T-helper 17 cell (primary cell): ENCODE measurements at places on chromosomes 6 and 20. TPM values are rescaled to one million over a fixed set of nuclear protein-coding genes. Genes with fewer than 3 reads are reported as not detected.

- DNase-seq, result peak; percentile 8
- H3K4me1 ChIP-seq, result peaks cover 31% of the 10 kb centered on the region
- H3K27ac ChIP-seq, result peak overlapping the region; percentile 93
Observed at GRCh38 chr6:90175627-90176538, 120.8 kb downstream of the BACH2 start.

IP6K3 gene
- total RNA-seq, result not detected

GJA1 gene
- not detected for total RNA-seq

DNA sequence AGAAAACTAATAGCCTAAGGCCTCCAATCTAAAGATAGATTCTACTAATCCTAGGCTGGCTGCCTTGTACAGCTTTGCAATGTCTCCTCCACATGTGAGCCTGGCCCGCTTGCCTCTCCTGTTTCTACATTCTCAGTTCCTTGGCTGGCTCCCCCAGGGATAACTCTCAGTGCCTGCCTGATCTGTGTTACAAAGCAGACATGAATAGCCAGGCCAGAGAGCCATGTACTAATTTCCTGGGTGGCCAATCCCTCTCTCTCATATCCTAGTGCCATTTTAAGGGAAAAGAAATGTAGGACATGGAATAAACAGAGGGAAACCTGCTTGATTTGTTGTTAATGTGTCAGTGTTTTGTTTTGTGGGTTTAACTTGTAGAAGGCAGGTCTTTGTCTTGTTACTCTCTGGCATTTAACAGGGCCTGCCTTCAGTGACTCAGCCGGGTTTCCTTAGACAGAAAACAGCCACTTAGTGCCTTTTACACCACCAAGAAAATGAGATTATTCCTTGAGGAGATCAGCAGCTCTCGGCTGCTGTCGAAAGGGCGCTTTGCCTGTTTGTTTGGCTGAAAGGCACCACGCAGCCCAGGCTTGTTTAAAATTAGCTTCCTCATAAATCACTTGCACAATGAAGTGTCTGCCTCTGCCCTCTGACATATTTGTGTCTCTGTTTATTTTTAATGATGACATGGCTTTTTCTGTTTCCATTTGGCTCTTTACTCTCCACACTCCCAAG, 702.7 kb downstream of the MAFB start:
- H3K4me1 ChIP-seq, result no peaks in the 10 kb centered on the region
- no peaks in the 10 kb centered on the region for H3K27me3 ChIP-seq
- DNase-seq, result no peak
- H3K27ac ChIP-seq, result no peak overlapping the region
- no peak overlapping the region for H3K4me3 ChIP-seq

DNA sequence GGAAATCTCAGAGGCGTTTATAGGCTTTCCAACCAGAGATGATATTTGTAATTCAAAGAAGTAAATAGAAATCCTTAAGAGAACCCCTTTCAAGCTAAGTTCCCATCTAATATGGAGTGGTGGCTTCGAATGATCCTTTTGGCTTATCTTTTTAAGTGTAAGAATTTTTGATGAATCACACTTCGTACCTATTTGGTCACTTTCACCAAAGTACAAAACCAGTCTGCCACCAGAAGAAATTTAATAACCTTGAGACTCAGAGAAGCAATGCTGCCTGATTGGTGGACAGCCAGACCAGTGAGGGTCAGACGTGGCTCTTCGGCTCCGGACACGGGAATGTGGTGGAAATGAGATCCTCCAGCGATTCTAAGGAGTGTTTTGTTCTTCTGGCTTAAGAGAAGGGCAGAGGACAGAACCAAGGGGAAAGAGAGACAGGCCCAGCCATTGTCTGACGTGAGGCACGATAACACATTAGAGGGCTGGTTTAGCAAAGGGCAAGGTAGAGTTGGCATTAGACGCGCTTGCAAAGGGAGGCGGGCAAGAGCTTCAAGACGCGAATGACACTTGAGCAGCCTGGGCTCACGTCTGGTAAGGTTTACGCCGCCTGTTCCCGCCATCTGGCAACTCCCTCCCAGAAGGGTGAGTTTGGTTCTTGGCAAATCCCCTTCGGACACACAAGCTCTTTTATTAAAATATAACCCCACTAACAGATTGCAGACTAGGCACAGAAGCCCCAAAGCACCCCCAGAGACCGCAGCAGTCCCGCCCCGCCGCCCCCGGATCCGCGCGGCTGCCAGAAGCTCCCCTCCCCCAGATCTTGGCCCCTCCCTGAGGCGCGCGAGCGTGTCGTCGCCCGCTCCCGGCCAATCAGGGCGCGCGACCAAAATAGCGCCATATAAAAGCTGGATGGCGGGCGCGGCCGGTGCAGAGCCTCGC, 50.0 kb upstream of the EZR start:
- H3K4me1 ChIP-seq, result peaks cover 18% of the 10 kb centered on the region
- peak overlapping the region; percentile 99 for H3K27ac ChIP-seq
- H3K4me3 ChIP-seq, result peak overlapping the region; percentile 87
- H3K27me3 ChIP-seq, result no peaks in the 10 kb centered on the region

DNA sequence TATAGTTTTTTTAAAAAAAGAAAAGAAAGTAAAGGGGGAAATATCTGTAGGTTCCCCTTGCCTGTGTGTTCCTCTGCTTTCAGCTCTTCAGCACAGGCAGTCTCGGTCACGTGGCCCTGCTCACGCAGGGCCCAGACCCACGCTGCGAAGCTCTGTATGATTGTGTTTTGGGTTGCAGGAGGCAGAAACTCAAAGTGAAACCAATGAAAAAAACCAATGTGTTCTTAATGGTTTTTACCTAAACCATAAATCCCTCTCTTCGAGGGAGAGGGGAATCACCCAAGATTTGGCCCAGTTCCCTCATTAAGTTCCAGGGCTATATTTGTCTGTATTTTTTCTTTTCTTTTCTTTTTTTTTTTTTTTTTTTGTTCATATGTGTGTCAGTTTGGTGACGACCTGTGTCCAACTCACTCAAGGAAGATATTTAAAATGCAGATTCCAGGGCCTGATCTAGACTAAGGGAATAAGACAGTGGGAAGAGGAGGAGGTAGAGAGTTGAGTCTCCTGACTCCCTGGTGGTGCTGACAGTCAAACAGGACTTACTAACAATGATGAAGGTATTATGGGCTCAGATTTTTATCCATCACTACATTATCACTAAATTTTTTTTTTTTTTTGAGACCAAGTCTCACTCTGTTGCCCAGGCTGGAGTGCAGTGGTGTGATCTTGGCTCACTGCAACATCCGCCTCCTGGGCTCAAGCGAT, 33.8 kb upstream of the RREB1 start:
- H3K36me3 ChIP-seq, result no peaks in the 10 kb centered on the region
- peak overlapping the region; percentile 78 for H3K27ac ChIP-seq
- DNase-seq, result no peak
- peak overlapping the region; percentile 77 for H3K4me3 ChIP-seq
- H3K4me1 ChIP-seq, result peaks cover 10% of the 10 kb centered on the region

DNA sequence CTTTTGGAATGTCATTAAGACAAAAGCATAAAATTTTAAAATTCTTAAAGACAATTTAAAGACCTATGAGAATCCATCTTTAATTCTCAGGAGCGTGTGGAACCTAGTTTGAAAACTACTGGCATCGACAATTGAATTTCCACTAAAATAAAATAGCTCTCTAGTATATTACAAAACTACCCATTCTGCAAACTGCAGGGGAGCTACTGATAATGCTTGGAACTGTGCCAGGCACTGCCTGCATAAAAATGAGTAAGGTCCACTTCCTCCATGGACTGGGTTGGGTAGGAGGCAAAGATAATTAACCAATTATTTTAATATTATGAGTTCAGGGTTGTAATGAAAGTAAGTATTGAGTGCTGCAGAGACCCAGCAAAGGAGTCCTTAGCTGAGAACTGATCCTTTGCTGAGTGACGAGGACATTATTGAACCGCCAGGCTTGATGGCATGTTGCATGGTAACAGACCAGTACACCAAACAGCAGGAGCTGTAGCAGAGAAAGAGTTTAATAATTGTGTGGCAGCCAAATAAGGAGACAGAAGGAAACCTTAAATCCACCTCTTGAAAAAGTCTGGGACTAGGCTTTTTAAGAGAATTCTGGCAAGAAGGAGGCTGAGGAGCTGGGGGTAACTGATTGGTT, 261.3 kb downstream of the ESR1 start:
- no peak for DNase-seq
- no peak overlapping the region for H3K27ac ChIP-seq
- no peaks in the 10 kb centered on the region for H3K36me3 ChIP-seq
- H3K4me1 ChIP-seq, result peaks cover 2% of the 10 kb centered on the region

APCDD1L gene
- not detected for total RNA-seq

DNA sequence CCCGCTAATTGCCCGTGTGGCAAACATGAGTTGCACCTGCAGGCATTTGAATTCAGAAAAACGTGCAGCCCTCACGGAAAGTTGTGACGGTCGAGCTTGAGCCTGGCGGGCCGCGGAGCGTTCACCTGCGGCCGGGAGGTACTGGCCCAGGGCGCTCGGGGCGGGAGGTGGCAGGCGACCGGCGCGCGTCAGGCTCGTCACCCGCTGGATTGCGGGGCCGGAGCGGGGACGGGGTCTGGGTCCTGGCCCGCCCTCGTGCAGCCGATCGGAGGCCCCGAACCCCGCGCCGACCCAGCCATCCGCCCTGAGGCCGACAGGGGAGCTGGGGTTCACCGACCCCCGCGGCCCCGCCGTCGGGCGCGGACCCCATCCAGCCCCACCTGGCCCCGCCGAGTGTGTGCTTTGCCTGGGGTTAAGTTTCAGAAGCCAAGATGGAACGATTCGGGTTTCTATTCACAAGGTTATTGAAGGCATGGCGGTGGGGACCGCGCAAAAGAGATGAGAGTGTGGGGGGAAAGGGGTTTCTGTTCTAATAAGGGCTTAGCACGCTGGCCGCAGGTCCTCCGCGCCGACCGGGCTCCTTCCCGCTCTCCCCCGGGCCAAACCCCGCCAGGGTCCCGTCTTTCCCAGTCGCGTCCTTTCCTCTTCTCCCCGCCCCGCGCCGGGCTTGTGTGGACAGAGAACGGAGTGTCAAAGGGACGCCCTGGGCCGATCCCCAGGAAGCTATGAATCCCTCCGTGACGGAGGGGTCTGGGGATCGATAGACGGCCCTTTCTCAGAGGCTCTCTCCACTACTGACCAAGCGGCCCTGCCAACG, 1.6 kb upstream of the HEY2 start:
- H3K4me3 ChIP-seq, result peak overlapping the region; percentile 92
- peak; percentile 19 for DNase-seq
- peaks cover 53% of the 10 kb centered on the region for H3K27me3 ChIP-seq
- H3K27ac ChIP-seq, result no peak overlapping the region

- no peaks in the 10 kb centered on the region for H3K27me3 ChIP-seq
- no peak for DNase-seq
- H3K36me3 ChIP-seq, result no peaks in the 10 kb centered on the region
- peak overlapping the region; percentile 94 for H3K27ac ChIP-seq
Observed at GRCh38 chr20:48619126-48620101, 208.4 kb downstream of the PREX1 start.

- no peak for DNase-seq
- H3K27me3 ChIP-seq, result no peaks in the 10 kb centered on the region
- H3K27ac ChIP-seq, result no peak overlapping the region
- no peaks in the 10 kb centered on the region for H3K36me3 ChIP-seq
Observed at GRCh38 chr20:7147220-7147601, 379.7 kb downstream of the BMP2 start.

WFDC10B gene
- not detected for total RNA-seq

ANKRD66 gene
- total RNA-seq, result not detected

GRCh38 chr20:47392721-47393073, 36.2 kb upstream of the ZMYND8 start:
- DNase-seq, result no peak
- no peak overlapping the region for H3K27ac ChIP-seq
- peaks cover 2% of the 10 kb centered on the region for H3K4me1 ChIP-seq
- H3K4me3 ChIP-seq, result no peak overlapping the region
- H3K36me3 ChIP-seq, result no peaks in the 10 kb centered on the region
- H3K27me3 ChIP-seq, result no peaks in the 10 kb centered on the region

DNA sequence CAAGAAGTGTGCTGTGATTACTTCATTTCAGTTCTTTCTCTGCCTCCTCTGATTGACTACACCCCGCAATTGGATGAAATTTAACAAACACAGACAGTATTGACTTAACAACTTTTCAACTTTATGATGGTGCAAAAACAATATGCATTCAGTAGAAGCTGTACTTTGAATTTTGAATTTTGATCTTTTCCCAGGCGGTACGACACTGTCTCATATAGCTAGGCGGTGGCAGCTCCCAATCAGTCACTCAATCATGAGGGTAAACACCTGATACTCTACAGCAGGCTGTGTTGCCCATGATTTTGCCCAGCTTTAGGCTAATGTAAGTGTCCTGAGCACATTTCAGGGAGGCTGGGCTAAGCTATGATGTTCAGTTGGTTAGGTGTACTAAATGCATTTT, 47.6 kb upstream of the MYLIP start:
- DNase-seq, result no peak
- H3K36me3 ChIP-seq, result peaks cover 2% of the 10 kb centered on the region
- H3K4me3 ChIP-seq, result no peak overlapping the region
- H3K27ac ChIP-seq, result no peak overlapping the region
- no peaks in the 10 kb centered on the region for H3K27me3 ChIP-seq
- no peaks in the 10 kb centered on the region for H3K4me1 ChIP-seq

LRRC1 gene
- total RNA-seq, result 4.0 TPM

DNA sequence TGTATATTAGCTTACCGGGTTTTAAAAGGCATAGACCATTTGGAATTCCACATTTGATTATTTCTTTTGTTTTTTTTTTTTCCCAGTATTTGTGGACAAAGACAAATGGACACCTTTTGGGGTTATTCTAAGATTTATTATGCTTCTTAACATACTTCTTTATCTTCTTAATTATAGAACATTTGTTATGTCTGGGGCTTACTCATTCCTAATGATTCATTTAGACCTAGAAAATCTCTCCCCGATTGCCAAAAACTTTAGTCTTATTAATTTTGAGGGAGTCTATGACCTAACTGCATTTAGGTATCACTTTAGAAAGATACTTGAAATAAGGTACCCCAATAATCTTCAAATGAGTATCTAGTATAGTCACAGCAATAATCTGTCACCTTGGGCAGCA, 170.7 kb upstream of the PREP start:
- H3K36me3 ChIP-seq, result no peaks in the 10 kb centered on the region

DNA sequence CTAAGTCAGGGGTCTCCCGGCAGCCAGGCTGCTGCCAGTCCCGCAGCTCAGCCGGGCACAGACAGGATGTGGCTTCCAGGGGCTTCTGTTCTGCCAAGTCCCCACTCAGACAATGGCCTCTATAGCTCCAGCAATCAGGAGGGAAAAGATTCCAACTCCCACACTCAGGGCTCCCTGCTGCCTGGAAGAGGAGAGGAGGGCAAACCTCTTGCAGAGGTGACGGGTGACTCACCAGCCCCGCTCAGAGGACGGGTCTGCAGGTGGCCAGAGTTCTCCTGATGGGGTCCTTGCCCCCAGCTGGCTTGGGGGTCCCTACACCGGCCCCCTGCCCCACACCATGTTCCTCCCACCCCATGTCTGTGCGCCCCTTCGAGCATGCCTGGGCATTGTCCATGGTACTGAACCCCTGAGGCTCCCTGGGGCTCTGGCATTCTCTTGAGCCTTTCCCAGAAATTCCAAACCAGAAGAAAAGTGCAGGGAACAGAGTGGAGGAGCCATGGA, 32.6 kb downstream of the NTSR1 start:
- peak overlapping the region; percentile 50 for H3K4me3 ChIP-seq
- DNase-seq, result peak; percentile 13
- H3K4me1 ChIP-seq, result peaks cover 28% of the 10 kb centered on the region
- peaks cover 5% of the 10 kb centered on the region for H3K36me3 ChIP-seq
- peaks cover 5% of the 10 kb centered on the region for H3K27me3 ChIP-seq
- peak overlapping the region; percentile 95 for H3K27ac ChIP-seq

GRCh38 chr20:4502756-4503155, 219.0 kb upstream of the PRND start:
- no peak for DNase-seq
- no peaks in the 10 kb centered on the region for H3K4me1 ChIP-seq
- H3K4me3 ChIP-seq, result no peak overlapping the region
- H3K27ac ChIP-seq, result no peak overlapping the region
- peaks cover 39% of the 10 kb centered on the region for H3K27me3 ChIP-seq
